ENCODE measurements at places on chromosomes 7 and 10. TPM values are rescaled to one million over a fixed set of nuclear protein-coding genes. Genes with fewer than 3 reads are reported as not detected.

GRCh38 chr10:3095373-3096139 lies 28.2 kb downstream of the PFKP start:
- no peak overlapping the region for H3K4me3 ChIP-seq
- no peaks in the 10 kb centered on the region for H3K27me3 ChIP-seq
- peak; percentile 87 for DNase-seq
- no peaks in the 10 kb centered on the region for H3K36me3 ChIP-seq

DNA sequence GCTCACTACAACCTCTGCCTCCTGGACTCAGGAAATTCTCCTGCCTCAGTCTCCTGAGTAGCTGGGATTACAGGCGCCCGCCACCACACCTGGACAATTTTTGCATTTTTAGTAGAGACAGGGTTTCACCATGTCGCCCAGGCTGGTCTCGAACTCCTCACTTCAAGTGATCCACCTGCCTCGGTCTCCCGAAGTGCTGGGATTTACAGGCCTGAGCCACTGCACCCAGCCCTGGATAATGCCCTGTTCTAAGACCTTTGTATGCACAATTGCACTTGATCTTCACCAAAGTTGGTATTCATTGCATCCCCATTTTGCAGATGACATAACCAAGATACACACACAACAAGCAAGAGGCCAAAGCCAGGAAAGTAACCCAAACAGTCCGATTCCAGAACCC lies 97.7 kb upstream of the CARD11 start:
- H3K27me3 ChIP-seq, result no peaks in the 10 kb centered on the region
- no peak overlapping the region for H3K27ac ChIP-seq
- H3K4me3 ChIP-seq, result no peak overlapping the region
- no peaks in the 10 kb centered on the region for H3K4me1 ChIP-seq

The DCLRE1A gene
- 4.6 TPM for polyA plus RNA-seq

The GPR26 gene
- not detected for polyA plus RNA-seq

Data from lung (tissue), 17 donors.